ENCODE measurements at places on chromosomes 4 and X. TPM values are rescaled to one million over a fixed set of nuclear protein-coding genes. Genes with fewer than 3 reads are reported as not detected.

Gene GDPD2
- total RNA-seq = not detected

- DNase-seq = peak; percentile 52
These were observed 4.9 kb upstream of the ZNF81 start for GRCh38 chrX:47831788-47832187.

GRCh38 chr4:111399623-111400022 lies 745.6 kb upstream of the FAM241A start:
- DNase-seq = peak; percentile 51

Gene NEXMIF
- total RNA-seq = not detected

Gene TKTL1
- not detected for total RNA-seq

GRCh38 chr4:575281-576141 lies 584 bp downstream of the TMEM271 start:
- DNase-seq = peak; percentile 74

DNA sequence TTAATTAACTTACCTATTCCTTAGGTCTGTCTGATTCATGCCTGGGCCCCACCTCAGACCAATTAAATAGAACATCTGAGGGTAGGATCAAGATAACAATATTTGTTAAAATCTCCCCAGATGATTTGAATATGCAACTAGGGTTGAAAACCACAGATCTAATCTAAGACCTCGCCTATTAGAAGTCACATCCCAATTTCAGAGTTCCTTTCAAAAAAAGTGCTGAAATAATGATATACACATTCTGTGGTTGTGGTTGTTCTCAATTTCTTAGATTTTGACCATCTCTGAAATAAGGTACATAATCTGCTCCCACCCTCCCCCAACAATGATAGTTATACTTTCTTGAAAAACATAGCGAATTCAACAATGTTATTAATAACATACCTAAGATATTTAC lies 27.7 kb downstream of the NIPAL1 start:
- no peak for DNase-seq

DNA sequence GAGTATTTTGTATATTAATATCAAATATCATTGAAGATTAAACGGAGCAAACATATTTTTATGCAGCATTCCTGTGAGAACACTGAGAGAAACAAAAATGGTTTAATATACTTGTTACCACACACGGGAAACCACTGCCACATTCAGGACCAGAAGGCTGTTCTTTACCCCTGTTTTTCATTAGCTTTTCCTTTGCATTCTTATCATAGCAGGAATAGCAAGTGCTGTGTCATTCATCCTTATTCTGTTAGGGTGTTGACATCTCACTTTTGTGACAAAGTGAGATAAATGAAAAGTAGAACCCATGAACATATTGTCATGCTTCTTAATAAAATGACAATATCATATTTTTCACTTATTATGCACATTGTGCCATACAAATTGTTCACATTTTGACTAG lies 212.4 kb upstream of the NDST4 start:
- DNase-seq = peak; percentile 24

DNA sequence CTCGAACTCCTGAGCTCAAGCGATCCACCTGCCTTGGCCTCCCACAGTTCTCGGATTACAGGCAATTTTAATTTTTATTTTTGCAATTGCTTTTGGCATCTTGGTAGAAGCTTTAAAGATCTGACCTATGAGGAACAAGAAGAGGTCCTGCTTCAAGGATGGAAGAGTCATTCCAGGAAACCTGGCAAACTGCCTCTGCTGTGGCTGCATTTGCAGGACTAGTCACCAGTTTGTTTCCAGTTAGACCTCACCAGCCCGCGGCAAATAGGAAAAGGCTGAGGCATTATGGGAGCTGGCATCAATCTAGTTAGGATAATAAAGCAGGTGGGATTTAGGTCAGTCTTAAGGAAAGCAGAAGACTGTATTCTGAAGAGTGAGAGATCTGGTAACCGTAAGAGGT lies 51.9 kb upstream of the LAS1L start:
- peak; percentile 64 for DNase-seq

Gene PAGE1
- total RNA-seq = not detected

GRCh38 chr4:26938516-26938915 lies 77.9 kb downstream of the STIM2 start:
- no peak for DNase-seq

Gene ANTXR2
- 87.5 TPM for total RNA-seq

Gene SPANXN1
- total RNA-seq = not detected

Gene C4orf51
- total RNA-seq = not detected

Gene FGF13
- 4.6 TPM for total RNA-seq

GRCh38 chr4:24417206-24417605 lies 167.1 kb downstream of the DHX15 start:
- no peak for DNase-seq

Measured in GM23248 (cell line).